ENCODE measurements at places on chromosomes 1 and 21.

GRCh38 chr1:62725255-62725654 is 37.1 kb upstream of the DOCK7 start:
- DNase-seq, result no peak

DNA sequence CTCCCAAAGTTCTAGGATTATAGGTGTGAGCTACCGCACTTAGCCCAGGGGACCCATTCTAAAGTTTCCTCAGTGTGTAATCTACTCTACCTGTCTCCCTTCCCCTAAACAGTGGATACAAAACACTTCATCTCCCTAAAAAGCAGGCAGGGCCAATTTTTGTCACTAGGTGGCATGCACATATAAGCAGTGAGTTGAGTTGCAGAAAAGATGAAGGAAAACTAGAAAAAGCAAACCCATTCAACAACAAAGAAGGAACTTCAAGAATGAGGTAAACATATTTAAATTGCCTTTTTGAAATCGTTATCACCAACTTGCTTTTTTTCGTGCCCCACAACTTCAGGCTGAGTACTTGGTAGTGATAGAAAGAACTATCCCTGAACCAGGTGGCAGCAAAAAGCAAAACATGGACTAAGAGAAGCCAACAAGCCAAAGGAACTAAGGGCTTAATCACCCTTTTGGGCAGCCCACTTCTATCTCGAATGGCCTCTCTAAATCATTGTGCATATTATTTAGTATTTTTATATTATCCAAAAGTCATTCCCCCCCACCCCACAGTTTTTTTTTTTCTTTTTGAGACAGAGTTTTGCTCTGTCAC is 19.7 kb upstream of the ALDH9A1 start:
- peak; percentile 68 for DNase-seq

DNA sequence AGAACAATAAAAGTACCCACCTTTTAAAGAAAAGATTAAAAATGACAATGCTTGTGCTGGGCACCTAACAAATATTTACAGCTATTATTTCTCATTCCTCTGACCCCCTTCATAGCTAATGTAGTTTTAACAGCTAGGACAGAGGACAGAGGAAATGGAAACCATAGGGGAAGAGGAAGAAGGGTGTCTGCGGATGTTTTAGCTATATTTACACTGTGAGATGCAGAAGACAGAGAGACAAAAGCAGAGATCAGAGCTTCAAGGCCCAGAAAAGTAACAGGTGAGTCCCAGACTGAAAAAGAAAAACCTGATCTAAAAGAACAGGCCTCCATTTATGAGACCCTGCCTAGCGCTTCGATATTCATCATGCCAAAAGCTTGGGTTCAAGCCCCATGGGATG is 72.0 kb downstream of the ZNF281 start:
- DNase-seq, result no peak

- peak; percentile 71 for DNase-seq
These were observed 256.8 kb downstream of the FAF1 start for GRCh38 chr1:50703240-50703639.

DNA sequence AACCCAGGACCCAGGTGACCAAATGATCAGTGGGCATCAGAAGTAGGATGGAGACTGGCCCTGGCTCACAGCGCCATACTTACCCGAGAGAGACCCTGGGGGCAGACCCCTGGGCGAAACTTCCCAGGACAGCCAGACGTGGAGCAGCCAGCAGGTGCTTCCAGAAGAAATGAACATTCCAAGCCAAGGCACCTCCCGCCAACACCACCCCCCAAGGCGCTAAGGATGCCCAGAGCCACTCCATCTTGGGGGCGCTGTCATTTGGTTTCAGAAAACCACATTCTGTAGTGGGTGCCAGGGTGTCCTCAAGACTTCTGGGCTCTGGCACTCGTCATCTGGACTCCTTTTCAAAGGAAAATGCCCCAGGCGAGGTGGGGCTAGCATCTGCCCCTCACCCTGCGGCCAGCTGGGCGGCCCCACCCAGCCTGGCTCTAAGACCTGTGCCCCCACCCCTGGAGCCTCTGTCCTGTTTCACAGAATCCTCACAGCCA is 98.8 kb downstream of the RIPK4 start:
- DNase-seq, result no peak

GRCh38 chr1:79785561-79785960 is 779.0 kb upstream of the ADGRL4 start:
- DNase-seq, result no peak

DNA sequence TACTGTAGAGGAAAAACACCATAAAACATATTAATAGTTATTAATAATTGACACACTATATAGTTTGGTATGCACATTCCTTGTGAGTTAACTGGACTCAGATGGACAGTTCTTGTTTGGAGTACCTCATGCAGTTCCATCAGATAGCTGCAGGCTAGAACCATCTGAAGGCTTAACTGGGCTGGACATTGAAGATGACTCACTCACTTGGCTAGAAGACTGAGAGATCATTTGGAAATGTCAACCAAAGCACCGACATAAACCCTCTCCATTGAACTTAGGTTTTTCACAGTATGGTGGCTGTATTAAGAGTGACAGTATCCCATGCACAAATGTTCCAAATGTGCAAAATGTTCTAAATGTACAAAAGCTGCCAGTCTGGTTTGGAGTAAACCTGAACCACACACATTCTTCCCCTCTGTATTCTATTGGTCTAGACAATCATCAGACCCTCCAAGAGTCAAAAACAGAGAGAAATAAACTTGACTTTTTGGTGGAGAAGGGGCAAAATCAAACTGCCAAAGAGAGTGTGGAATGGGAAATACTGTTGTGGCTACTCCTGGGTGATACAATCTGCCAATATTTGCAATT is 708.4 kb downstream of the KCNT2 start:
- DNase-seq, result peak; percentile 13

DNA sequence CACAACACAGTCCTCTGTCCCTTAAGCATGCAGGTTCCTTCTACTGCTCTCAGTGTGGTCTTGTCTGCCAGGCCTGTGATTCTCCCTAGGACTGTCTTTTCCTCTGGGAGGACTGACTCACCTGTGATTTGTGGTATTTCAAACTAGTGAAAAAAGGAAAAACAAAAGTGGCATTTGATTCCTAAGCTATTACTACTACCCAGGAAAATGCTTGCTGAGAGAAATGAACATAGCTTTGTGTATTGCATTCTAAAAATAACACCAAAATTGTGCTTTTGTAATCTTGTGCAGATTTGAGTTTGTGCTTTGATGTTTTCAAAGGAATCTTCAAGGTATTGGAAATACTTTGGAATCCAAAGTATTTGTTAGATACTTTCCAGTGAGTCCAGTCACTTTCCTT is 57.0 kb downstream of the GPR161 start:
- no peak for DNase-seq

DNA sequence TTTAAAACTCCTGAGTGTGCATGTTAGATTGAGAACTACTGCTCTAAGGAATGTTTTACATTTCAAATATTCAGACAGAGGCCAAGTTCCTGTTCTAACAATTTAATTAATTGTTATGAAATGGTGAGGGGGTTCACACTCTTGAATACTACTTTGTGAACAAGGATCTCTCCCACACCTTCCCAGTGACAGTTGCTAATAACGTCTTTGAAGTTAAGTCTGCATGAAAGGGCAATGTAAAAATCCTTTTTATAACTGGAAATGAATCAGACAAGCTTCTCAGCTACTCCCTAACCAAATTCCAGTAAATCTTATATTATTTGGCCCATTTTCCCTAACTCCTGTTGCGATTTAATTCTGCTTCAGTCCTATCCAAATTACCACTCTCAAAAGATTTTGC is 828.5 kb upstream of the ADAMTS5 start:
- DNase-seq, result no peak

DNA sequence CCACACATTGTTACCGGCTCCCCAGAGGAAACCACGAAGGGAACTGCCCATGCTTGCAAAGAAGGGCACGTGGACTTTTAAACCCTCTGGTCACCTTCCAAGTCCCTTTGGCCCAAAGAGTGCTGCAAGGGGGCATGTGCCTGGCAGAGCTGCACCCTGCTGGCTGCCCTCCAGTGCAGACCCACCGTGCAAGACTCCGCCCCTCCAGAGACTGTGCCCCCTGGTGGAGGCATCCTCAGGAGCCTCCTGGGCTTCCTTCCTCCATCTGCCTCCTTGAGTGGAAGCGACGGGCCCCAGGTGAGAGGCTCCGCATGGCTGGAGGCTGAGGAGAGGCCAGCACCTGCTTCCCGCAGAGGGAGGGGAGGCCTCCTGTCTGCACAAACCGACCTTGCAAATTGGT is 100.6 kb downstream of the CRYAA start:
- DNase-seq, result no peak

GRCh38 chr1:44625348-44625747 is 48.9 kb downstream of the TMEM53 start:
- DNase-seq, result no peak

GRCh38 chr1:110350360-110350759 is 11.2 kb downstream of the RBM15 start:
- DNase-seq, result no peak

DNA sequence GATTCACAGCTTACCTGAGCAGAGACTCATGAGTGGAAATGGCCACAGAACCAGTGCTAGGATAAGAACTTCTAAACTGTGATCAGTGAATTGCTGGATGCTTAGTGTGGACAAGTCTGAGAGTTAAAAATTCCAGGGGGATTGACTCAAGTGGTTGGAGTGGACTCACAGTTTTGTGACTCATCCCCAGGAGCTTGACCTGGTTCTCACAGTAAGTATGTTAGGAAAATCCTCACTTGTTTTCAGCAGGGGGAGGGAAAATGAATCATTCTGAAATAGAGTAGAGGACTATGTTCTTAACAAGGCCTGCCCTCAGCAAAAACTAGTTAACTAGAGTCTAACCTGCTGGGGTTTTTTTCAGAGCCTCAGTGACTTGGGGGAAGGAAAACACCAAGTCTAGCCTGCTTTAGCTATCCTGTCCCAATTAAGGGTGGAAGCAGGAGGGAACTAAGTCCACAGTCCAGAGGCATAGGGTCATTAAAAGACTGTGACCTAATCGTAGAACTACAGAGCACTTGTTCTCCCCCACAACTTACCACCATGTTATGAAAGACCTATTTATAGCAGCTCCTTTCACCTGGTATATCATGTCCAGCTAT is 6.1 kb upstream of the CDC73 start:
- DNase-seq, result no peak

DNA sequence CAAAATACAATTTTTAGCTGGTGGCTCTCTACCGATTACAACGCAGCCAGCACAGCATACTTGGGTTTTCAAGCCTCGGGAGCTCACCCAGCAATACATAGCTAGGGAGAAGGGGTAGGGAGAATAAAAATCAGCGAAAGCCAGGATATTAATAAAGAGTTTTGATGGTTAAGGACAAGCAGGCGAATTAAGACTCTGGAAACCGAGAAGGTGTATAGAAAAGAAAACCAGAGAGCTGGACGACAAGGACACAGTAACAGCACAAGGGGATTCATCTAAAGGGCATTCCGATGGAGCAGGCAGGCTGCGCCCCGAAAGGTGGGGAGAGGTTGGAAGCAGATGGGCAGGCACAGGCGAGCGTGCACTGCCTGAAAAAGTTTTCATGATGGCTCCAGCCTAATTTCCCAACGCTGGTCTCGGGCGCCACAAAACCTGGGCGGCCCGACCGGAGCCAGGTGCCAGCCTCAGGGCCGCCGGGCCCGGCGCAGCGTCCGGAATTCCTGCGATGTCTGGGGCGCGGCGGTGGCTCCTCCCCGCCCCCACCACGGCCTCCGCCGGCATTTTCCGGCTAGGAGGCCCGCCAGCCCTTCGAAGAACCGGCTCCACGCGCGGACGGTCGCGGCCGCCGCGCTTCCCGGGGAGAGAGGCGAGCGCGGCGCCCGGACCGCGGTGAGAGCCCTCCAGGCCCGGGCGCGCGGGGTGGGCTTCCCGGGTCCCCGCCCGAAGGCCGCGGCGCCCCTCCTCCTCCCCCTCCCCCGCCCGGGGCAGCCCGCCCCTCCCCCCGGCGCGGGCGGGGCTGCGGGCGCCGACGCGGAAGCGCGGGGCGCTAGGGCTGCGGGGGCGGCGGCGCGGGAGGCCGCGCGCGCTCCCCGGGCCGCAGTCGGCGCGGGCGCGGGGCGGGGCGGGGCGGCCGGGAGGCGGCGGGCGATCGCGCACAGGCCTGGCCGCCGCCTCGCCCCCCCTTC is 774 bp upstream of the DYRK1A start:
- no peak for DNase-seq

- peak; percentile 79 for DNase-seq
These were observed 23.1 kb upstream of the ERI3 start for GRCh38 chr1:44377925-44378784.

DNA sequence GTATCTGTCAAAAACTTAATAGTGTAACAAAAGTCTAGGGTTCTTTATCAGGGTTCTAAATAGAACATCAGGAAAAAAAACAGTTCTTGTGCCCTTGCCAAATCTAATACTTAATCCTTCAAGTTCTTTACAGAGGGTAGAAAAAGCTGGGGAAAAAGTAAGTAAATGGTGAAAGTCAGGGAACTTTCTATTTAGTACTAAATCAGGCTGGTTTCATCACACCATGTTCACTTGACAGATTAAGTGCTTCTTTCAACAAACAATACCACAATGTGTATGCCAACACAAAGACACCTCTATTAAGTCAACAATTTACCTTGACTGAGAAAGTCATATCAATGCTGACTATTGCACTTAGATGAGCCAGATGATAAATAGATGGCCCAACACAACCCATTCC is 9.7 kb downstream of the DBT start:
- DNase-seq, result no peak

DNA sequence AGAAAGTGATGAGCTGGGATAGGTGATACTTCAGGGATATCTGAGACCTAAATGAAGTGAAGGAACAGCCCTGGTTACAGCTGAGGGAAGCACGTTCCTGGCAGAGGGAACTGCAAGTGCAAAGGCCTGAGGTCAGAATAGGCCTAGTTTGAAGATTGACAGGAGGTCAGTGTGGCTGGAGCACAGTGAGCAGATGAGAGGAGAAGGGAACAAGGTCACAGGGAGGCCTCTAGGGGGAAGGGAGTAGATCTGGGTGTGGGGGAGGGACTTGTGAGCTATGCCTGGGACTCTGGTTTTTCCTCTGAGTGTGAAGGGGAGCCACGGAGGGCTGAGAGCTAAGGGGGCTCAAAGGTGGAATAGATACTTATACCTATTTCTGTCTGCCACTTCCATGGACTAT is 736.4 kb downstream of the MATN1 start:
- DNase-seq, result no peak

- peak; percentile 67 for DNase-seq
These were observed 21.1 kb upstream of the SLC45A3 start for GRCh38 chr1:205701420-205701819.

DNA sequence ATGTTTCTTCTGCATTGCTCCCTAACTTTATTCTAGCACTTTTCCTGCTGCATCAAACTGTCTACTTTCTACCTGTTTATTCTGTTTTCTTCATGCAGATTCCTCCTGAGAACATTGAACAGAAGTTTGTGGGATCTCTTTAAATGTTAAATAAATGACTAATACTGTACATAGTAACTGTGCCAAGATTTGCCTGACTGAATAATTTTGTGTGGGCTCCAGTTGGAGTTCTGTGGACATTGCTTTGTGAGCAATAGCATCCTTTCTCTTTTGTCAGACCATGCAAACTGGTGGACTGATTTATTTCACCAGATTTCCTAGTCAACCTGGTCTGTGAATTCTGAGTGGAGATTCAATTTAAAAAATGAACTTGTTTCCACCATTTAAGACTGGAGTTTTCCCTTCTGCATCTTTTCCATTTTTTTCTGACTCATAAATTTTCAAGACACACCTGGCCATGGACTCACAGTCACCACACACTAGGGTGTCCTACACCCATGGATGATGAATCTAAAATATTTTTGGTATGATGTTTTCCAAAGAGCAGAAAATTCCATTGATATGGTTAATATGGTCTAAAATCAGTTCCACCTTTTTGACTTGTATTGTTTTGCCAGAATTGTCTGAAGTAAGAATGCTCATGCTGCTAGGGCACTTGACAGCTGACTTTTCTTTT is 140.7 kb upstream of the SPAG17 start:
- DNase-seq, result no peak

GRCh38 chr1:57276918-57277317 is 146.9 kb downstream of the DAB1 start:
- no peak for DNase-seq
